ENCODE measurements at places on chromosomes 16 and 17.
A peak's percentile ranks its signal among the peaks of the same experiment; 100 is the strongest.

DNA sequence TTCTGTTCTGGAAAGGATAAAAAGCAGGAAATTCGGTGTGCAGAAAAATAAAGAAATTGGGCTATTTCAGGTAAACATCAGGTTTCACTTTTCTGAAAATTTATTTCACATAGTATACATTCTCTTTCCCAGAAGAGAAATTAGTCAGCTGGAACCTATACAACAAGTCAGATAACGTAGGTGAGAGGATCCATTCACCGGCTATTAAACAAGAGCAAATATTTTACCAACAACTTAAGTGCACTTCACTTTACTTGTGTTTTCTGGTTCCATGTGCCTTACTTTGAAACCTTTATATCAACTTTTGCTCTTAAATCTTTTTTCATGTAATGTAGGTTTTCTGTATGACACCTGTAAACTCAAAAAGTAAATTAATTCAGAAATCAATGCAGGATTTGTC is 839.7 kb downstream of the CDH11 start:
- DNase-seq = no peak

DNA sequence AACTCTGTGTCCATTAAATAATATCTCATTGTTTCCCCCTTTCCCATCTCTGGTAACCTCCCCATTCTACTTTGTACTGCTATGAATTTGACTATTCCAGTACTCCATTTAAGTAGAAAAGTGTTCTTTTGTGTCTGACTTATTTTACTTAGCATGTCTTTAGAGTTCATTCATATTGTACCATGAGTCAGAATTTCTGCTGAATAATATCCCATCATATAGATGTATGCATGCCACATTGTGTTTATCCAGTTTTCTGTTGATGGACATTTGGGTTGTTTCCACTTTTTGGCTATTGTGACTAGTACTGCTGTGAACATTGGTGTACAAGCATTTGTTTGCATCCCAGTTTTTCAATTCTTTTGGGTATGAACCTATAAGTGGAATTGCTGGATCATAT is 6.0 kb downstream of the PPM1D start:
- no peak for DNase-seq

GRCh38 chr16:56910654-56911539 is 21.0 kb upstream of the HERPUD1 start:
- no peak for DNase-seq

DNA sequence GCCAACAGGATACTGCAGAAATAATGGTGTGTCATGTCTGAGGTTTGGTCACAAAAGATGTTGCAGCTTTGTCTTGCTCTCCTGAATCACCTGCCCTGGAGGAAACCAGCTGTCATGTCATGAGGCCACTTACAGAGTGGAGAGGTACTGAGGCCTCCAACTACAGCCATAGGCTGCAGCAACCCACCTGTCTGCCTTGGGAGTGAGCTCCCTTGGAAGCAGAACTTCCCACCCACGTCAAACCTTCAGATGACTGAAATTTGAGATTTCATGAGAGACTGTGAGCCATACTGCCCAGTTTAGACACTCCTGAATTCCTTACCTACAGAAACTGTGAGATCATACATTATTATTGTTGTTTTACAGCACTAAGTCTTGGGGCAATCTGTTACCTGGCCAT is 475.9 kb downstream of the HS3ST3B1 start:
- no peak for DNase-seq

- DNase-seq = no peak
Observed at GRCh38 chr16:2206780-2207433, 1.7 kb downstream of the MLST8 start.

DNA sequence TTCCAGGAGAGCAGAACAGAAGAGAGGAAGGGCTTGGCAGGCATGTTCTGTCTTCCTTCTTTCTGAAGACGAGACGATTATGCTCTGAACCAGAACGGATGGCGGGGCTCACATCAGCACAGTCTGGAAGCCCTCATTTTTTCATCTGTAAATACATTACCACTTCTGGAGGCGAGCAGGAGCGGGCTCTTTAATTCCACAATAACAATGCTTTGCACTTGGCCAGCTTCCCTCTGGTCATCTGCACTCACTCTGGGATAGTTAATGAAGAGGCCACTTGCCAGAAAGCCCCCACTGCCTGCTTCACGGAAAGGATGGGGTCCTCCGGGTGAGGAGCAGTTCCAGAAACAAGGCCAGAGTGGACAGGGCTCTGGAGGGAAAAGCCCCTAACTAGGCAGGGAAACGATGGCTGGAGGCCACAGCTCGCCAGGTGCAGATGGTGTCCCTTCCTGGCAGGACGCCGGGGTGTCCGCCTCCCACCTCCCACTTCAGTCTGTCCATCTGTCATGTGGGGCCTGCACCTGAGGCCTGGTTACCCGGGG is 13.1 kb upstream of the BCAR1 start:
- DNase-seq = no peak

GRCh38 chr17:8964801-8965393 is 610 bp downstream of the PIK3R5 start:
- no peak for DNase-seq

- DNase-seq = no peak
Observed at GRCh38 chr17:2594722-2595599, 1.5 kb downstream of the PAFAH1B1 start.

- DNase-seq = no peak
Observed at GRCh38 chr17:74082886-74083285, 120.6 kb upstream of the RPL38 start.

GRCh38 chr17:80819422-80820164 is 172.0 kb upstream of the CHMP6 start:
- peak; percentile 29 for DNase-seq

GRCh38 chr17:17994271-17995069 is 21.8 kb downstream of the DRC3 start:
- peak; percentile 56 for DNase-seq

GRCh38 chr17:6231886-6232731 is 161.9 kb downstream of the WSCD1 start:
- DNase-seq = no peak

DNA sequence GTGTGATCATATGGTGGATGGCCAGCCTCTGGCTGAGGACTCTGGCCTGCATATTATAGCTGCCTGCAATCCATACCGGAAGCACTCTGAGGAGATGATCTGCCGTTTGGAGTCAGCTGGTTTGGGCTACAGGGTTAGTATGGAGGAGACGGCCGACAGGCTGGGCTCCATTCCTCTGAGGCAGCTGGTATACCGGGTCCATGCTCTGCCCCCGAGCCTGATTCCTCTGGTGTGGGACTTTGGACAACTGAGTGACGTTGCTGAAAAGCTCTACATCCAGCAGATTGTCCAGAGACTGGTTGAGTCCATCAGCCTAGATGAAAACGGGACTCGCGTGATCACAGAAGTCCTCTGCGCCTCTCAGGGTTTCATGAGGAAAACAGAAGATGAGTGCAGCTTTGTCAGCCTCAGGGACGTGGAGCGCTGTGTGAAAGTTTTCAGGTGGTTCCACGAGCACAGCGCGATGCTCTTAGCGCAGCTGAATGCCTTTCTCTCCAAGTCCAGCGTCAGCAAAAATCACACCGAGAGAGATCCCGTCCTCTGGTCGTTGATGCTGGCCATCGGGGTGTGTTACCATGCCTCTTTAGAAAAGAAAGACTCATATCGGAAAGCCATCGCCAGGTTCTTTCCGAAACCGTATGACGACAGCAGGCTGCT is 69.0 kb upstream of the ENDOV start:
- no peak for DNase-seq

DNA sequence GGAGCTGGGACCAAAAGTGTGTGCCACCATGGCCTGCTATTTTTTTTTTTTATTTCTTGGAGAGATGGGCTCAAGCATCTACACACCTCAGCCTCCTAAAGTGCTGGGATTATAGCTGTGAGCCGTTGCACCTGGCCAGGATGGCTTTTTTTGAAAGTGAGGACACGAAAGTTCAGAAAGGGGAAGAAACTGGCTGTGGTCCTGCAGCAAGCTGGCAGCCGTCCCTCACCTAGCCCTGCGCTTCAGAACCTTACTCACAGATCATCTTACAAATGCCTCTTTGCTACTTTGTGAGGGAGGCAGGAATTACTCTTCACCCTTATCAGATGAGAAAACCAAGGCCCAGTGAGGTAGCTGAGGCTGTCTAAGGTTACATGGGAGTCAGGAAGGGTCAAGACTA is 4.5 kb upstream of the PPY start:
- no peak for DNase-seq

- DNase-seq = no peak
Observed at GRCh38 chr17:70520447-70520846, 351.1 kb downstream of the KCNJ2 start.
